ENCODE measurements at places on chromosomes 5 and 9.

DNA sequence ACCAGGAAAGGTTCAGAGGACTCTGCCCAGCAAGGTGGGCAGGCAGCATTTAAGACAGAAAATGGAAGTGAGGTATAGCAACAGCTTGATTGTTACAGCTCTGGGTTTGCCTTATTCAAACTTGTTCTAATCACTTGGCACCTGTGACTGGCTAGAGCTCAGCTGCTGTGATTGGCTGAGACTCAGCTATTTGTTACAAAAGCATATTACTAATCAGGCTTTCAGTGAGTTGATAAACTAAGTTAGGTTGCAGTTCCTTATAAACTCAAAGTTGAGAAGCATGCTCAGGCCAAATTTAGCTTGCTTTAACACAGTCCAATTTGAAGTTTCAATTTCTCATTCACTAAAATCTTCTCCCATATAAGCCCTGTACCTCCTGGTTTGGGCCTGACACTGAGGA lies 56.3 kb downstream of the GDA start:
- DNase-seq = no peak

DNA sequence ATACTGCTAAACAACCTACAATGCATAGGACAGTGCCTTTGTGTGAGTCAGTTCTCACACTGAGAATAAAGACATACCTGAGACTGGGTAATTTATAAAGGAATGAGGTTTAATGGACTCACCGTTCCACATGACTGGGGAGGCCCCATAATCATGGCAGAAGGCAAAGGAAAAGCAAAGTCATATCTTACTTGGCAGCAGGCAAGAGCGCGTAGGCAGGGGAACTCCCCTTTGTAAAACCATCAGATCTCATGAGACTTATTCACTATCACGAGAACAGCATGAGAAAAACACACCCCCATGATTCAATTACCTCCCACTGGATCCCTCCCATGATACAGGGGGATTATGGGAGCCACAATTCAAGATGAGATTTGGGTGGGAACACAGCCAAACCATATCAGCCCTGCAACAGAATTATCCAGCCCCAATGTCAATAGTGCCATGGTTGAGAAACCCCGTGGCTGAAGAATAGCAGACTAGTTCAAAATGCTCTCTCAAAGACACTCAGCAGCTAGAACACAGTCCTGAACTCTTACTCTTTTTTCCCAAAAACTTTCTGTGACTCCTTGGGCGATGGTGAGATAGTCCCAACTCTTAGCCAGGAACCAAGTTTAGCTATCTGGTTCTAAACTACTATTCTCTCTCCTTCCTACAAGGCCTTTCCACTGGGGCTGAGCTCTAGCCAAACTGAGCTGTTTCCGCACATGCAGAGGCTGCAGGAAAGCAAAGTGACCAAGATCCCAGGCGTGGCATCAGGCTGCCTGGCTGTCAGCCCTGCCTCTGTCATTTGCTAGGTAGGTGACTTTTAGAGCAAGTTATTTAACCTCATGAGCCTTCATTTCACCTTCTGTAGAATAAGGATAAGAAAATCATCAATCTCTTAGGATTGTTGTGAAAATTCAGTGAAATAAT lies 21.7 kb downstream of the FAT2 start:
- DNase-seq = no peak

GRCh38 chr5:180394031-180394636 lies 41.0 kb upstream of the GFPT2 start:
- no peak for DNase-seq

- DNase-seq = no peak
Measured at GRCh38 chr5:107935645-107936044, 264.9 kb upstream of the EFNA5 start.

GRCh38 chr5:176535101-176535663 lies 2.0 kb downstream of the RNF44 start:
- peak; percentile 54 for DNase-seq

- peak; percentile 87 for DNase-seq
Measured at GRCh38 chr9:98860871-98861293, 53.4 kb downstream of the GALNT12 start.

GRCh38 chr5:171261361-171261760 lies 47.7 kb upstream of the TLX3 start:
- DNase-seq = peak; percentile 13

DNA sequence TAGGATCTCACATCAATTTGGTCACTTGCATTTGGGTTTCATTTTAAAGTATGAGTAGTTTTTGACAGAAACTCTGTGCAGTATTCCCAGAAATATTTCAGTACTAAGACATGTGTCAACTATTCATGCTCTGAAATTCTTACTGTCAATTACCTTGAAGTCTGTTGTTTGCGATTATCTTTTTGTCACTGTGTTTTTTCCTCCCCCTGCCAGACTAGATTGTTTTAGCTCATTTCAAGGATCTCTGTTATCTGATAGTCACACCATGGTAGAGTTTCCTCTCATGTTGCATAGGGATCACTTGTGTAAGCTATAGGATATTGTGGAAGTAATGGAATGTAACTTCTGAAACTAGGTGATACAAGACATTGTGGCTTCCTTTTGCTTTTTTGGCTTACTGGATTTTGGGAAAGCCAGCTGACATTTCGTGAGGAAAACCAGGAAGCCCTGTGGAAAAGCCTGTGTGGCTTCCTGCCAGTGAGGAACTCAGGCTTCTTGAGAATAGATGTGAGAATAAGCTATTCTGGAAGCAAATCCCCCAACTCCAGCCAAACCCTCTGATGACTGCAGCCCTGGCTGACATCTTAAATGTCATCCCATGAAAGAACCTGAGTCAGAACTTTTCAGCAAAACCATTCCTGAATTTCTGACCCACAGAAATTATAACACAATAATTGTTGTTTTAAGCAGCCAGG lies 122.2 kb downstream of the FGF10 start:
- no peak for DNase-seq

GRCh38 chr5:80686757-80687156 lies 32.0 kb upstream of the DHFR start:
- peak; percentile 49 for DNase-seq

DNA sequence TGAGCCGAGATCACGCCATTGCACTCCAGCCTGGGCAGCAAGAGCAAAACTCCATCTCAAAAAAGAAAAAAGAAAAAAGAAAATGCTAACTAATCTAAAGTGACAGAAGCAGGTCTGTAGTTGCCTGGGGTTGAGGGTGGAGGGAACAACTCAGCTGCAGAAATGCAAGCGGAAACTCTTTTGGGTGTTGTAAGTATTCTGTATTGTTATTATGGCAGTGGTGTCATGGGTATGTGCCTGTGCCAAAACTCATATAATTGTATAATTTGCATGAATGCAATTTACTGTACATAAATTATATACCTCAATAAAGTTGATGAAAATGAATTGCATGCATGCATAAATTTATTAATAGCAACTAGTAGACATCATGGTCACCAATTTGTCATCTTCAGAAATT lies 23.0 kb upstream of the RPS23 start:
- no peak for DNase-seq

GRCh38 chr9:77402286-77402685 lies 225.0 kb downstream of the VPS13A start:
- DNase-seq = no peak

DNA sequence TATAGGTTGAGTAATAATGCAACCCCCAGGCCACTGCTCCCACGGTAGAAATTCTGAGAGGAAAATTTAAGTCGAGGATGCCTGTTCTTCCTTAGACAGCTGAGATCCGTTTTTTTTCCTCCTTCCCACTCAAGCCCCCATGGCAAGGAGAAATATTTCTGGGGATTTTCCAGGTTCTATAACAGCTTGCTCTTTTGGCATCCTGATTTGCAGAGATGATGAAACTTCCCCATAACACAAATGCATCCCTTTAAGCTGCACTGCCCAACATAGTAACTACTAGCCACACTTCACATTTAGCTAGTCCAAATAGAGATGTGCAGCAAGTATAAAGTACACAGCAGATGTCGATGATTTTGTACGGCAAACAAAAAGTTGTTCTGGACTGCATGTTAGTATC lies 32.5 kb upstream of the GNA14 start:
- no peak for DNase-seq

- DNase-seq = no peak
Measured at GRCh38 chr9:32431196-32431595, 46.8 kb downstream of the ACO1 start.

DNA sequence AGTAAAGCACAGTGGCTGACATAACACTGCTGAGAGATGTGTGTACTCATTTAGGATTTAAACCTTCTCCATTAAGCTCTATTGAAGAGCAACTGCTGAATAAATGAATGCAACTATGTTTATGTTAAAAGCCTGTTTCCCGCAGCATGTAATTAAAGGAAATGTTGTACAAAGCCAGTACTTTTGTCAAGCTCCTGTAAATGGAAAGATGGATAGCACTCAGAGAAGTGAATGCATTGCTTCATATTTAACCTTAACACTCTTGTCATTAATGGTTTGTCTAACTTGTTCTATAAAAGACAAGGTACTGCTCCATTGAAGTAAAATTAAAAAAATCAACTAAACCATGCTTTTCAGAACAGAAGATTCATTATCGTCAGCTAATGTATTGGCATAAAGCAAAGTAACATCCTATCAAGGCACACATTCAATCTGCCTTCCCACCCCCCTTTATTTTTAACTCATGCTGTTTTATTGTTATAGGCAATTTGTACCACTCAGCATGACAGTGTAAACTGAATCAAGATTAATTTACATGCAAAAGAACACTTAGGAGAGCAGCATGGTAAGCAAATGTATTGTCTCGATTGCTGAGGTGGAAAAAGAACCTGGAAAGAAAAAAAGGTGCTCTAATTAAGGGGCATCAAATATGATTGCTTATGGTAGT lies 240.9 kb upstream of the TBCA start:
- peak; percentile 42 for DNase-seq

DNA sequence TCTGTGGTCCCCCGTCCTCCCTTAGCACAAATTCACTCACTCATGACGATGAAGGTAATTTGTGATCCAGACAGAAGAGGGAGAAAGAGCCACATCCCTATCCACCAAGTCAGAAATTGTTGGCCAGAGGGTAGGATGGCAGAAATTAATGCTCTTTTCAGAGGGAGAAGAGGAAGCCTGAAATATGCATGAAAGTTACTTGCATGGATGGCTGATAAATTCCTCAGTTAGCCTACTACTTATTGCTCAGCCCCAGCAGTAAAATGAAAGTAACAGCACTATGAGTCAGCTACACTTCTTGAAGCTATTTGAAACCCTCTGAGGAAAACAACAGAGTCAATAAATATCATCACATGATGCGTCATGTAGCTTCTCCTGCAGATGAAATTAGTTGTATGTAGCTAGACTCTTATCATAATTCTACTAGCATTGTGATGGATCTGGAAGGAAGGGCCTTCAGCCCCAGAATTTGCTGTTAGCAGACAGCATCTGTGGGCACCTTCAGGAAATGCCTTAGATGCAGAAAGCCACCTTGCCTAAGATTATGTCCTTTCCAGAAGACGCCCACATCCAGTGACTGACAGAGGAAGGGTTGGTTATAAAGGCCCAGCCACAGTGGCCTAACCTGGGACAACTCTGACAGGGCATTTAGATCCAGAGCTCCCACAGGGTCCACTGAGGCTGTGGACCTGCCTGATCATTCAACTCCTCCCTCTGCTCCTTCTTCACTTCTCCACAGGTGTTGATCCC lies 81.2 kb upstream of the CCDC112 start:
- DNase-seq = peak; percentile 57

- no peak for DNase-seq
Measured at GRCh38 chr9:37801287-37801850, 772 bp downstream of the DCAF10 start.

DNA sequence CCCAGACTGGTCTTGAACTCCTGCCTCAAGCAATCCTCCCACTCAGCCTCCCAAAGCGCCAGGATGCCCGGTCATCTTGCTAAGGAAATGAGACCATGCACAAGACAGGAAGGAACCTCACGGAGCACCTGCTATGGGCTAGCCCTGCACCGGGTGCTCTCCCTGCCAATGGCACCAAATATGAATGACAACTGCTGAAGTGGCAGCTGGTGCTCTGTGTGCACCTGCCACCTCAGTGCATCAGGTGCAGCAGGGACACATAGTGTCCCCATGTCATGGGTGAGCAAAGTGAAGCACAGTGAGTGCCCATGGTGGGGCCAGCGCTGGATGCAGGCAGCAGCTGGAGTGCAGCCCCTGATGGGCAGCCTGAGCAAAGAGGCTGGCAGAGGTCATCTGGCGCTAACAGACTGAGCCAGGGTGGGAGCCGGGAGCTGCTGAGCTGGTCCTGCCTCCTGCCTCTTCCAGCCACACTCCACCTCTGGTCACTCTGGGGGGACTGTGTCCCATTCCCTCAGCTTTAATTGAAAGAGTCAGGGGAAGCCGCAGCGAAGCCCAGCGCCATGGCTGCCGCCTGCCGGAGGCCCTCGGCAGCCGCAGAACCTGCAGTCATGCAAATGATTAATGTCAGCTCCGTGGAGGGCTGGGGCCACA lies 46.4 kb downstream of the BARX1 start:
- no peak for DNase-seq

DNA sequence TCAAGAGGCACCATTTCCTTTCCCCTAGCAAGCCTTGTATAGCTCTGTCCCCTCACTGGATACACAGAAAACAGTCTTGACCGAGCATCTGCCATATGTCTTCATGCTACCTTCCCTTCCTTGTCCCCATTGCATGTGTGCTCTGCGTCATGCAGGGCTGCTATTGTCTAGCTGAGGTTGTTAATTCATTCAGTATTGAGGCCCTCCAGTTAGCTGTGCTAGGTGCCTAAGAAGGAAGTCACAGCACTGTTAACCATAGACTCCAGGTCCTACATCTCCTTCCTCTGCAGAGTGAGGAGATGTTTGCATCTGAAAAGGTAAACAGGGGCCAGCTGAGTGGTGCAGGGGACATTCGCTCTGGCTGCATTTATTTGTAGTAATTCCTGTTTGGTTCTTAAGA lies 48.2 kb downstream of the SLC1A3 start:
- DNase-seq = no peak

DNA sequence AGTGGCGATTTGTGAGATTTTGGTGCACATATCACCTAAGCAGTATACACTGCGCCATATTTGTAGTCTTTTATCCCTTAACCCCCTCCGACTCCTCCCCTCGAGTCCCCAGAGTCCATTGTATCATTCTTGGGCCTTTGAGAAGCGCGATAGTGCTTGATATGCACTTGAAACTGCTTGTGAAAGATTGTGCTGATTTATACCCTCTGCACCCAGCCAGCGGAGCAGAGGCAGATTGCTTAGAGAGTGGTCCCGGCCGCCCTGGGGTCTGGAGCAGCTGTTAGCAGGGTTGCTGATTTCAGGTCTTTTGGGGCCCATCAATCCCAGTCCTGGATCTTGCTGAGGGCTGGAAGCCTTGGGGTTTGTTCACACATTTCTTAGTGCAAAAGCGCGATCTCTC lies 13.0 kb upstream of the FAM240B start:
- DNase-seq = no peak

DNA sequence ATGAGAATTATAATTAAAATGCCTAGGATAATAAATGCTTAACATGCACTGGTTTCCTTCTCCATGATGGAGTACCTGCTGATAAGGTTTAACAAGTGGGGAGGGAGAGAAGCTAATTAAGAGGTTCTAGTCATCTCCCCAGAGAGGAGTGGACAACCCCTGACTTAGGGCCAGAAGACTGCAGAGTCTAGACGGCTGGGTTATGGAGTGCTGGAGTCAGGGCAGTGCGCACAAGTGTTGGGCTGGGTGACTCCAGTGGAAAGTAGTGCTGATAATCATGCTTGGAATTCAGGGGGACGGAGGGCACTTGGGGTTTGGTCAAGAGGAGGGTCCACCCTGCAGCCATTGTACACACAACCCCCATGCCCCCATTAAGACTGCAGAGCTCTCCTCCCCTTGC lies 32.8 kb upstream of the TGFBI start:
- DNase-seq = no peak

- peak; percentile 42 for DNase-seq
Measured at GRCh38 chr5:442335-443238, at the start of gene EXOC3. Gene EXOC3, plus strand, starts transcription at chr5:443176. Its CDS starts 3,030 bp downstream, at chr5:446206.

GRCh38 chr5:25107853-25108252 lies 463.1 kb upstream of the CDH10 start:
- DNase-seq = no peak

All from pons (tissue), 1 donor.